AG08396 (cell line): ENCODE measurements at places on chromosomes 7 and 10.

GRCh38 chr7:114932991-114933390, 11.1 kb downstream of the MDFIC start:
- no peak for DNase-seq

GRCh38 chr7:134400859-134401258, 58.0 kb downstream of the AKR1B1 start:
- no peak for DNase-seq

GRCh38 chr7:724298-724697, 2.2 kb upstream of the DNAAF5 start:
- no peak for DNase-seq

DNA sequence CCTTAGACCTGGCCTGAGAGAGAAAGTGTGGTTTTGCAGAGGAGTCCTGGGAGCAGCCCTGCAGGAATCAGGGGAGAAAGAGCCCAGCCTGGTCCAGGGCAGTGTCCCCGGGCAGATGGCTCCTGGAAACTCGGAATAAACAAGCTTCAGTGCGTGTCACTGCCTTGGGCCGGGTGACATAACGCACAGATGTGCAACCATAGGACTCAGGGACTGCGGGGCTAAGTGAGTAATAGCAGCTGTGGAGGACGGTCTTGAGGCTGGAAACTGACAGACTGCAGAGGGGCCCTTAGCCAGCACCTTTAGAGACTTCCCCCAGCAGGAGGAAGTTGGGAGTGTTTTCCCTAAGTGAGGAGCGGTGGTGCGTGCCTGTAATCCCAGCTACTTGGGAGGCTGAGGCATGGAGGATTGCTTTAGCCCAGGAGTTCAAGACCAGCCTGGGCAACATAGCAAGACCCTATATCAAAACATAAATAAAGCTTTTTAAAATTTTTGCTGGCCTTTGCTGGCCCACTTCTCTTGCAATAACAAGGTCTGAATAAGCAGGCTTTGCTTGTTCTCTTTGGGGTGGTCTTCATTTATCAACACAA, 5.3 kb upstream of the CLIP2 start:
- DNase-seq, result no peak

- no peak for DNase-seq
These were observed 8.5 kb downstream of the FAM53B start for GRCh38 chr10:124735491-124736286.

GRCh38 chr10:51743146-51743545, 43.8 kb upstream of the CSTF2T start:
- no peak for DNase-seq

DNA sequence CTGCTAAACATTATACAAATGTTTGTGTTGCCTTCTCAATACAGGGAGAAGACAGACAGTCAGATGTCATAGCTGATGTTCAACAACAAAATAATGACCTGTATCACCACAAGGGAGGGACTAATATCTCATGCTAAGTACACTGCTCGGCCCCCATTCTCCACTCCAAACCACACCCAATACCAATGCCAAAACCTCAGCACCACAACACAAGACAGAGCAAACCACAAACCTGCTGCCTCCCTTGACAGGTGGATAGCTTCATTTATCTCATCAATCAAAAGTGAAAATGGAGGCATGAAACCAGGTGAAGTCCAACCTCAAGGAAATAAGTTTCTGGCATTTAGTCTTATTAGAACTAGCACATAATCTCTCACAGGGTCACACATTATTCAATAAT, 109.5 kb downstream of the PARD3 start:
- DNase-seq, result no peak
